ENCODE measurements at places on chromosomes 16 and 17.

GRCh38 chr16:15521758-15522509 is 87.5 kb downstream of the BMERB1 start:
- DNase-seq = no peak

DNA sequence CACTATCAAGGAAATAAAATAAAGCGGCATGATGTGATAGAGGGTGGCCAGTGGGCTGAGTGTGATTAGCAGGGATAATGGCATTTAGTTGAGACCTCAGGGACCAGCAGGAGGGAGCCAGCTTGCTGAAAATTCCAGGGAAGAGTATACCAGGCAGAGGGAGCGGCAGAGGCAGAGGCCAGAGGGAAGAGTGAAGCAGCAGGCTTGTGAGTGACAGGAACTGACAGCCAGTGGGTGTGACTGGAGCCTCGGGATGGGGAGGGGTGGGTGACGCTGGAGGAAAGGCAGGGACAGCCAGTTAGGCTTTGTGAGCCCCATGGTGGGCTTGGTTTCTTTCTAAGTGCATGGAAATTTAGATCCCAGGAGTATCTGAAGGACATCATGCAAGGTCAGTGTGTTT is 209.7 kb upstream of the CACNG3 start:
- no peak for DNase-seq

GRCh38 chr17:80996422-80997305 is 5.0 kb downstream of the CHMP6 start:
- no peak for DNase-seq

DNA sequence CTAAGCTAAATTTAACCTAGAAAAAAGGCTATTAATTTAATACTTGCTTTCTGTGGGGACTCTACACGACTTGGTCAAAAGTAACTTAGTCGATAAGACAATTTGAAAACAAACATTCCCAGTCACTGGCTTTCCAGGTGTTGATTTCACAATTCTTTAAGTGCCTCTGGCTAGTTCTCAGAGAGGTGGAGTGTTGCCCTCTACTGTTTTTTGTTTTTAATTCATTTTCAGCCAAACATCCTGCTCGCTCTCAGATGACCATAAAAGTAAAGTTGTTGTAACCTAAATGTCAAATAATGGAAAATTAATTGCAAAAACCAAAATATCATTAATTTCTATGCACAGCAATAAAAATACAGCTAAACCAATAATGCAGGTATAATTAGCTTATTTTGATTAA is 107.1 kb downstream of the MYO1D start:
- DNase-seq = no peak

DNA sequence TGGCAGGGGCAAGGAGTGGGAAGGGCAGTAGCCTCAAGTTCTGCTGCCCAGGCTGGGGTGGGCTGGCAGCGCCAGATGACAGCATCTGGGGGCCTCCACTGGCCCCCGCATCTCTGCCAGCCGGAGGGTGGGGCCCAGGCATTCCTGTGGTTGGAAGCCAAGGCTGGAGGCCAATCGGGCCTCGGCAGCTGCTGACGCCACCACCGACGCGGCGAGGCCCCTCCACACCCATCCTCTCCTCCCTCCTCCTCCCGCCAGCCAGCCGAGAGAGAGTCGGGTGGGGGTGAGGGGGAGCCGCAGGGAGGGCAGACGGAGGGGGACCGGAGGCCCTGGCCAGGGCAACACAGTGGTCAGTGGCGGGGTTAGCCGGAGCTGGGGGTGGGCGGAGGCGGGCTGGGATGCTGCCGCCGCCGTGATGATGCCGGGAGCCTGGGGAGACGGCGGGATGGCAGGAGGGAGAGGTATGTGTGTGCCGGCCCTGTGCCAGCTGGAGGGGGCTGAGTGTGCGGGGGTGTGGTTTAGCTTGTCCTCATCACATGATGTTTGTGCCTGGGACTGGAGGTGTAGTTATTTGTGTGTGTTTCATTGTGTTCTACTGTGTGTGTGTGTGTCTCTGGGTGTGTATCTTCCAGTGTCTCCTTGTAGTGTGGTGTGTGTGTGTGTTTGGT is 36.6 kb downstream of the ARHGAP23 start:
- DNase-seq = no peak

- no peak for DNase-seq
Measured at GRCh38 chr17:49132699-49133364, at the start of gene B4GALNT2. Gene B4GALNT2 (plus strand): TSS chr17:49132769. CDS start chr17:49132793, 24 bp downstream.

DNA sequence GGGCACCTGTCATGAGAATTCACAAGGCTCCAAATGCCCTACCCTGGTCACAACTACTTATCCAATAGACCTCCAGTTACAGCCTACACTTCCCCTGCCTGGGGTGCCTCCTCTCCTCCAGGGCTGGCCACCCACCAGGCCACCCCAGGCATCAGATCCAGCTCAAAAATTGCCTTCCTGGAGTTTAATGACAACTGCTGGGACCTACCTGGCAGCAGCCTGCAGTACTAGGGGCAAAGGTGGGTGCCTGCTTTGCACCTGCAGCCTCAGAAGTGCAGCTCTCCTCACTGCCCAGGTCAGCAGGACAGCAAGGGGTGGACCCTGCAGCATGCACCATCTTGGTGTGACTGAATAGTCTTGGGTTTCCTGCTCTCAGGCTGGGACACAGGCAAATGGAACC is 3.6 kb downstream of the GP1BA start:
- no peak for DNase-seq

GRCh38 chr17:50326831-50327364 is 19.0 kb upstream of the XYLT2 start:
- no peak for DNase-seq

GRCh38 chr16:17333229-17333628 is 137.5 kb downstream of the XYLT1 start:
- DNase-seq = no peak

- DNase-seq = peak; percentile 67
Measured at GRCh38 chr17:60392845-60393702, 1.1 kb upstream of the USP32 start.

GRCh38 chr17:56172517-56172982 is 19.3 kb downstream of the ANKFN1 start:
- DNase-seq = no peak

- DNase-seq = no peak
Measured at GRCh38 chr16:3938471-3938842, 57.9 kb upstream of the CREBBP start.
